ENCODE measurements at places on chromosomes 1 and 21.

GRCh38 chr1:15128520-15129313, 24.8 kb upstream of the TMEM51 start:
- peak; percentile 61 for DNase-seq

- DNase-seq, result no peak
Observed at GRCh38 chr1:111736548-111737215, 2.5 kb downstream of the INKA2 start.

- no peak for DNase-seq
Observed at GRCh38 chr1:174892016-174892415, 107.7 kb upstream of the CACYBP start.

DNA sequence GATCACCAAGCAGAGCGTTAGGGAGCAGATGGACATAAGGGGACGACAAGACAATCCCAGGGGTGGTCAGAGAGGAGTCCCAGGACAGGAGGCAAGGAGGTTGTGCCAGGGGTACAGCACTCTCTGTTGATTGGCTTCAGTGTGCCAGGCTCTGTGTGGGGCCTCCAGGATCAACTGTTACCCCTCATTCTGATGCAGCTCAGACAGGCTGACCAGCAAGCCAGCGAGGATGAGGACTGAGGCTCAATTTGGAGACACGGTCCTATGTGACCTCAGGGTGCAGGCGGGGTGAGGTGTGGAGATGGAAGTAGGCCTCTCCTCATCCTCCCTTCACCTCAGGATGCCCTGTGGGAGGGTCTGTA, 4.0 kb downstream of the HYI start:
- no peak for DNase-seq

DNA sequence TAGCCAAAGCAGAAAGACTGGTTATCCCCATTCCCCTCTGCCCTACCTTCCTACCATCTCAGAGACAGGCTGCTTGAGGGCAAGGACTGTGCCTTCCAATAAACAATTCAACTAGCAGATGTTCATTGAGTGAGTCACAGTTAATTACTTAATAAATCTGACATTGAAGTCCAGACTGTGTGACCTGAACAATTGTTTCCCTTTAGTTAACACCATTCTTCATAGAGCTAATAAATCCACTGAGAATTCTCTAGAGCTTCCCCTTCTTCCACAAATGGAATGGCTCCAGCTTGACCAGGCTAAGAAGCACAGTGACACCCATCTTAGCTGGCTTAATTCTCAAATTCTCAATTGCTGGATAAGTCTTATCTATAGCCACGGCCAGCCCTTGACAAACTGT, 61.9 kb upstream of the GJA5 start:
- DNase-seq, result no peak

GRCh38 chr1:3016641-3017439, 4.4 kb upstream of the ACTRT2 start:
- DNase-seq, result no peak

DNA sequence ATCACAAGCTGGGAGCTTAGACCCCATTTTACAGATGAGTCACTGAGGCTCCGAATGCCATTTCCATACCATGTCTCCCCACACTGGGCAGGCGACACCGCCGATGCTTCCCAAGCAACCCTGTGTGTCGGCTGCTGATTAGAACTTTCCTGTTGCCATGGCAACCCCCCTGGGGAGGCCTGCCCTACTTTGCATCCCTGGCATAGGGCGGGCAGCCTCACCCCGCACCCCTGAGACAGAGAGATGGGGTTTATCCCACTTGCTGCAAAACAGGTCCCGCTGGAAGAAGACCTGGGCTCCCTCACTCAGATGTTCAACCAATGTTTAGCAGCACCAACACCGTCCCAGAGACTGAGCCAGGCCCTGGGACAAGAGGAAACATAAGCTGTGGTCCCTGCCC, 81.5 kb downstream of the CAMK2N1 start:
- no peak for DNase-seq

DNA sequence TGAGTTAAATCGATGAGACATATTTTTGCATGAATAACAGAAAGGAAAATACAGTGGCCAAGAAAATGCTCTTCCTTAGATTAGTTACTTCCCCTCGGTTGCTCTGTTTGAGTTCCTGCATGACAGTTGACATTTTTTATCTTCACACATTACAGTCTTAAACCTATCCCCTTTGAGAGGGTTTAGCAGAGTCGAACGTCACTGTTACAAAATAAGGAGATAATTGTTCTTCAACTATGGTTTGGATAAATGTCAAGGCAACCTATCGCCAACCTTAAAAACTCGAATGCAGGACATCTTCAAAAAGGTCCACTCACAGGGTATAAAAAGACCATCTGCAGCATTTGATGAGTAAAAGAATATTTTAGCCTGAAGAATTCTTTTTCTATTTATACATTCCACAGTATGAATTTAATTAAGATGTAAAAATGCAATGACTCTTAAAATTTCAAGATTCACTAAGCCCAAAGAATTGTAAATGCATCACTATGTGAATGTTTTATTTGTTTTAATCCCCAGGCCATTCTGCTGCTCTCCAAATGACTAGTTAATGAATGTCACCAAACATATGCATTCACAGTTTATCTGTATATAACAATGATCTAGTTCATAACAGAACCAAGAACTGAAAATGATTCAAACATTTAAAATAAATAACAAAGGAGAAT, 68.9 kb upstream of the COL11A1 start:
- DNase-seq, result no peak

DNA sequence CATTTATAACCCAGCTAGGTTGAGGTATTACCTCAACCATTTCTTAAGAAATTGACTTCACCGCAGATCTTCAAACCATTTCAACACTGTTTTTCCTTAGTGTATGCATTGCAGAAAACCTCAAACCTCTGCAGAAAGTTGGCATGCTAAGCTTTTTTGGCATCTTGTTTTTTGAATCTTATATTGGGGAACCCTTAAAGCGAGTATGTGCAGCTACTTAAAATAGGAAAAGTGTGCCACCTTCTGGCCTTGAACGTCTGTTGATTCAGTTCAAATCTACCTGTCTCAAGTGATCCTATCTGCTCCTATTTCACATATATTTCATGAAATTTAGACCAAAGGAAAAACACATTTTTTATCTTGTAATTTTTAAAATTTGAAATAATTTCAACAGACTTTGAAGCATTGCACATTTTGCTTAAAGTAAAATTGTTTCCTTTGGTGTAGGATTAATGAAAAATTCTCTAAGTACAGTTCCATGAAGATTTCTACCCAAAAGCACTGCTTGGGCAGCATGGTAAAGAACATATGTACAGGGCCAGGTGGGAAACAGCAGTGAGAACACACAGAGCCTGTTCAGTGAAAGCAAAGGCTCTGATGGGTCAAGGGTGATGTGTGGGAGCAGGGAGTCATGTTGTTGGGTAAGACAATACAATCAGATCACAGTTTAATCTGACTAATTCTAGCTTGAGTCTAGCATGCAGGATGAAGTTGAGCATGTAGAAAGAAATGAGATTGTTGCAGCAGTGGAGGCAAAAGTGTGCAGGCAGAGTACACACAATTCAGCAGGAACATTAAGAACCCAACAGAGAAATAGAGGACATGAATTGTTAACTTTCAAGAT, 17.2 kb downstream of the HENMT1 start:
- peak; percentile 59 for DNase-seq

- no peak for DNase-seq
Observed at GRCh38 chr1:174110053-174110452, 49.3 kb upstream of the RABGAP1L start.

All from activated CD4-positive, alpha-beta T cell treated with anti-CD3 and anti-CD28 coated beads for 4 hours (primary cell).